ENCODE measurements at places on chromosomes 11 and 22.

DNA sequence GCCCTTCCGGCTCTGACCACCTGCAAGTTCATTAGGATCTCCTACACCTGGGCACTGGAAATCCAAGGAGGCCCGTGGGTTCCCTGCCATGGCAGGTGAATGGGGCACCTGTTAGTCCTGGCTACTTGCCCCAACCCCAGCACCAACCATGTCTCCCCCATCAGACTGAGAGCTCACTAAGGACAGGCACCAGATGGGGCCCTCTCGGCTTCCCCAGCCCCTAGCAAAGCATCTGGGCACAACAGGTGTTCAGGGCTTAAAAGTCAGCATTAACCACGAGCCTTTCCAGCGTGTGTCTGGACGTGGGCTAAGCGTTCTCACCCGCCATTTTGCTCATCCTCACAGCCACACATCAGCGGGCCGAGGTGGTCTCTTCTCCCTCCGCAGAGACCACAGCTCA is 2.2 kb downstream of the SULT4A1 start:
- no peak for DNase-seq

DNA sequence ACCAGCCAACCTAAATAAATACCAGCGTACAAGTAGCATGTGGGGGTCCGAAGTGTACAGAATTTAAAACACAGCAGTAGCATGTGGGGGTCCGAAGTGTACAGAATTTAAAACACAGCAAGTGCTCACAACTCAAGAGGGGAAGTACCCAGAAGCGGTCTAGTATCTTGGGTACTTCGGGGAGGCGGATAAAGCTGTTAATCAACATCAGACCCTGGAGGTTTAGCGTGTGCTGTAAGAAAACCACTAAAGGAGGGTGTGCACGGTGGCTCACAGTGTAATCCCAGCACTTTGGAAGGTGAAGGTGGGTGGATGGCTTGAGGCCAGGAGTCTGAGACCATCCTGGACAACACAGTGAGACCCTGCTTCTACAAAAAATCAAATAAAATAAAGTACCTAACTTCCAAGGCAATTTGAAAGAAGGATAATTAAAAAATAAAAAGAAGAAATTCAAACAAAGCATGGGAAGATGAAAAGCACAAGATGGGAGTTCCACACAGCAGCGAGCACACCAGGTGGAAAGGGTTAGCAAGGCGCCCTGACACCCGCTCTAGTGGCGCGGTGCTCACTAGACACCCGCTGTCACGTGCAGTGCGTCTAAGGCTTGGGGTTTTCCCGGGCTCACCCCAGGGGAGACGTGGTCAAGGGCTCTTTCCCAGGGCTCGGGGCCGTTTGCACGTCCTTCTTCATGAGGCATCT is 35.0 kb upstream of the MOB2 start:
- DNase-seq = no peak

- no peak for DNase-seq
Observed at GRCh38 chr11:44809283-44809682, 82.5 kb downstream of the TSPAN18 start.

- DNase-seq = no peak
Observed at GRCh38 chr11:17748044-17748443, 13.5 kb downstream of the KCNC1 start.

GRCh38 chr11:132334769-132335280 is 964.4 kb downstream of the NTM start:
- no peak for DNase-seq

DNA sequence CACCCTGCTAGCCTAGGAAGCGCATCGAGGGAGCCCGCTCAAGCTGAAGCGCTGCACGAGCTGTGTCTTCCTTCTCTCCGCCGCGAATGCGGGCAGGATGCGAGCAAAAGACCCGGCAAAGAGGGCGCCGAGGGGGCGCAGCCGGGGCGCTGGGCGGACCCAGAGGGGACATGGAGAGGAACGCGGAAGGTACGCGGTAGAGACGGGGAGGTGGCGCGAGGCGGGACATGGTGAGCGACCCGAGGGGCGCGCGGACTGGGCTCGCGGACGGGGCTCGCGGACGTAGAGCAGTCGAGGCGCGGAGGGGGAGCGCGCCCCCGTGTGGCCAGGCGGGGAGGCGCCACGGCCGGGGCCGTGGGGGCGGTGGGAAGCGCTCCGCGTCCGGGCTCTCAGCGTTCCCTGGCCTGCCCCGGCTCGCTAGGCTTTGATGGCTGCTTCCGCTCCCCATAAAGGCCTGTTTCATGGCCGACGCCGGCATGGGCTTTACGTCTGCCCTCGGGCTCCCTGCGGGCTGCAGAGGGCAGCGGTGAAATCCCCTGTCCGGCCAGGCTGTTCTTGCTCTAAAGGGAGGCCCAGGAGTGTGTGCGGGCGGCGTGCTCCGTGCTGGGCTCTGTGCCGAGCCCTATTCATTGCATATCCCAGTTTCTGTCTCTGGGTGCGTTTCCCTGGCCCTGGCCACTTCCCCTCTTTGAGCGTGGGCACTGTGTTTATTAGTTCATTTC is 31.2 kb upstream of the TRIM29 start:
- peak; percentile 58 for DNase-seq

- no peak for DNase-seq
Observed at GRCh38 chr11:86805873-86806310, 5.5 kb downstream of the PRSS23 start.

DNA sequence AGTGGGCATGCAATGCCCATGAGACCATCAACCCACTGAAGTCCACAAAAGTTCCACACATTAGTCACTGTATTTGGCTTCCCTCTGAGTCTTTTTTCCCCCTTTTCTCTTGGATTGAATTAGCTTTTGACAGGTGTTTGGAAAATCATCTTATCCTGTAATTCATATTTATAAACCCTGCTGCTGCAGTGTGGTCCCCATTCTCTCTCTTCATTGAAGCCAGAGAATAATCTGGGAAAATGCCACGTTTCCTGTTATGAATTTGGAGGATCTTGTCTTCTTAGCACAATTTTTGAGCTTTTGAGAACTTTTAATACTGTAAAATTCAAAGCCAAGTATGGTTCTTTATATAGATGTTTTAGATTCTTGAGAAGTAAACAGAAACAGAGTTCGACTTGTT is 84.8 kb downstream of the UVRAG start:
- no peak for DNase-seq

- no peak for DNase-seq
Observed at GRCh38 chr11:120200677-120201076, 10.2 kb upstream of the OAF start.

- DNase-seq = no peak
Observed at GRCh38 chr22:26722159-26722558, 64.8 kb downstream of the MIAT start.

GRCh38 chr22:48744283-48744641 is 1083.4 kb downstream of the BRD1 start:
- no peak for DNase-seq

GRCh38 chr11:441418-442274 is at the start of gene ANO9:
Gene ANO9, minus strand, starts transcription at chr11:442011. Its CDS starts 85 bp downstream, at chr11:441926.
- DNase-seq = no peak

GRCh38 chr22:49044091-49044490 is 783.6 kb downstream of the BRD1 start:
- no peak for DNase-seq

- DNase-seq = no peak
Observed at GRCh38 chr22:32625985-32626384, 151.4 kb downstream of the FBXO7 start.

DNA sequence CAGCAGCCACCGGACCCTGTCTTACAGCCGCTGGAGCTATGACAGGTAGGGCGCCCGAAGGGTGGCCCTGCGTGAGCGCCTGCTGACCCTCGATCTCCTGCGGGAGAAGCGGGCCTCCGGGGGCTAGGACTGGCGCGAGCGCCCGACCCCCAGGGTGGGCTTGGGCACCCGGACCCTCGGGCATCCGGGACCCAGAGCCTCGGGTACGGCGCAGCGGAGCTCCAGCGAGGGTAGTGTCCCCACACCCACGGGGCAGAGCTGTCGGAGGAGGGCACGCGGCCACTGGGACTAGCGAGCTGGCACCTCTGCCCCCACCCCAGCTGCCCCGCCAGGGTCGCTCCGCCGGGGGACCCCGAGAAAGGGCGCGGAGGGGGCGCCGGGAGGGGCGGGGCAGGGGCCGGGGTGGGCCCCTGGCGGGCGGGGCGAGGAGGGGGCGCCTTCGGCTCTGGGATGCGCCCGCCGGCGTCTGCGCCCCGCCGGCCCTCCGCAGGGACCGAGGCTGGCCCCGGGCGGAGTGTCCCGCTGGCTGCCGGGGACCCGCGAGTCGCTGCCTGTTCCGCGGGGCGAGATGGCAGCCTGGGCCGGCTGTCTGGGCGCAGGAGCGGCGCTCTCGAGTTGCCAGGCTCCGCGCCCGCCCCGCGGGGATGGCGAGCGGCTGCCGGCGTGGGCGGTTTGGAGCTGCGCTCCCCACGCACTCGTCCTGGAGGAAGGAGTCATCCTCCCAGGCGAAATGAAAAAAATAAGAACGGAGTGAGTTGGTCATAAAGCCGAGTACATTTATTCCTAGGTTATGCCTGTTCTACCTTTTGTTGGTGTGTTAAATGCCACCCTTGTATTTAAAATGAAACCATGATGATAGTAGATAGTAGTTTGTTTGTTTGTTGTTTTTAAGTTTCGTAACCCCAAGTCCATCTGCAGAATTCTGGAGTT is 32.4 kb downstream of the EIF3F start:
- DNase-seq = peak; percentile 28

- DNase-seq = no peak
Observed at GRCh38 chr11:92707665-92708064, 261.8 kb upstream of the MTNR1B start.
